ENCODE measurements at places on chromosomes 11 and 22.

DNA sequence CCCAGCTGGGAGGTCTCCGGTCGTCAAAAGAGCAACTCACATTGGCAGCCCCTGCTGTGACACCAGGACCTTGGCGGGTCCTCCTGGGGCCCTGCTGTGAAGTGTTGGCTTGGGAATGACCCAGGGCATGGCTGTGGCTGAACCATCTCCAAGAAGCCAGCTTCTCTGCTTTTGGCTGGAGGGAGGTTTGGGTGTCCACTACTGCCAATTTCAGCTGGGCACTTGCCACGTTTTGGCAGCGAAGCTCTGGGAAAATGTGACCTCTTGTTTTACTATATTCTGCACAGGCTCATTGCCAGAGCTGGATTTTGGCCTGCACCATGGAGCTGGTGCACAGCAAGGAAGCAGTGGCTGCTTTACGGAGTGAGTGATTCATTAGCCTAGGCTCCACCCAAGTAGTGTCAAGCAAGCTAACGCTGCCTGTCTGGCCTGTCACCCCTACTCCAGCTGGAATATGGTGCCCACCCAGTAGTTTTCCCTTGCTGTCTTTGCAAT lies 24.3 kb upstream of the SMCO4 start:
- no peak for DNase-seq

- DNase-seq: no peak
Measured at GRCh38 chr11:25547292-25547691, 784.6 kb upstream of the ANO3 start.

DNA sequence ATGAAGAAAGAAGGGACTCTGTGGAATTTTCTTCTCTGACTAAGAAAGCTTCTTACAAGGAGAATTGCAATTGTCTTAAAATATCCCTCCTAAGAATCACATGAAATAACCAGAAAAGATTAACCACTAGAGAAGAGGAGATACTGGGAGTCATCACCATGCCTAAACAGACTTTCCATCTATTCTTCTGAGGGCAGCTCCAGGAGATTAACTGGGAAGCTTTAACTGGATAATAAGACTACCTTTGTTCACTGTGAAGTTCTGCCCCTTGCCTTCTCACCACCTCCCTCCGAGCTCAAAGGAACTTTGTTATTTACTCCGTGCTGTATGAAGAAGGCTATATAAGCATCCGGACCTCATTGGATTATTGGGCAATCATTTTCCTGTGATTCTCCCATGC lies 24.5 kb upstream of the MMP7 start:
- no peak for DNase-seq

GRCh38 chr11:7098235-7098832 lies 9.5 kb downstream of the RBMXL2 start:
- peak; percentile 69 for DNase-seq

- no peak for DNase-seq
Measured at GRCh38 chr11:2689651-2690575, 9.9 kb downstream of the KCNQ1OT1 start.

- DNase-seq: peak; percentile 52
Measured at GRCh38 chr11:2885017-2885677, 428 bp downstream of the CDKN1C start.
